ENCODE measurements at places on chromosomes 11 and 22. TPM values are rescaled to one million over a fixed set of nuclear protein-coding genes. Genes with fewer than 3 reads are reported as not detected.

DNA sequence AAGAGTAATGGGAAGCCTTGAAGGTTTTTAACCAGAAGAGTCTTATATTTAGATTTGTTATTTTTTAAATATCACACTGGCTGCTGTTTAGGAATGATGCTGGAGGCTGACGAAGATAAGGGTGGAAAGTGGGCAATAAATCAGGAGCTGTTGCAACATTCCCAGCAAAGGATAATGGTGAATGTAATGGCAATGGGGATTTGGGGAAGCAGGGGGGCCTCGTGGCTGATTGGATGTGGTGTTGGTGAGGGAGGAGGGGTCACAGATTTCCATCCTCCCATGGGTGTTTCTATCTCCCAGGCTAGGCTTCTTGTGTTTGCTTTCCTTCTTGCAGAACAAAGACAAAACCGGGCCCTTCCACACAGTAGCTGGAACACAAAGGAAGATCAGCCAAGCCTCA is 80.8 kb downstream of the PIWIL4 start:
- no peaks in the 10 kb centered on the region for H3K36me3 ChIP-seq
- no peak overlapping the region for H3K4me3 ChIP-seq
- no peaks in the 10 kb centered on the region for H3K4me1 ChIP-seq
- H3K27me3 ChIP-seq: peaks cover 5% of the 10 kb centered on the region
- H3K27ac ChIP-seq: no peak overlapping the region
- no peak for DNase-seq

GRCh38 chr22:45689211-45689610 is 17.6 kb downstream of the ATXN10 start:
- no peak for DNase-seq
- H3K27me3 ChIP-seq: no peaks in the 10 kb centered on the region
- no peak overlapping the region for H3K4me3 ChIP-seq

DNA sequence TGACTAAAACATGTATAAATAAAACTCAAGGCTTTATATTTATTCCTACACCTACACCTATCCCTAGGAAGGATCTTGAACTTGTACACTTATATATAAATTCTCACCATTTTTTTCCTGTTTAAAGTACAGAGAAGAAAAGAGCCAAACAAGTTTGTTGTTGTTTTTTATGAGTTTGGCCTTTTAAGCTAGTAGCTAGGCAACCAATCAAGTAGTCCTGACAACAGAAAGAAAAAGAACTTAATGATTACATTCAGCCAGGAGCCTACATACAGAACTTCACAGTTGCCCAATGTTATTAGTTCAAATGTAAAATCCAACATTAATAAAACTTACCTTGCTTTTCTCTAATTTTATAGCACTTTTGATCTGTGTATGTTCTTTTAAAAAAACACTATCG is 316.2 kb downstream of the SOX6 start:
- H3K4me3 ChIP-seq: no peak overlapping the region
- no peaks in the 10 kb centered on the region for H3K27me3 ChIP-seq
- H3K4me1 ChIP-seq: no peaks in the 10 kb centered on the region
- no peak for DNase-seq

Gene MCAM
- 0.20 TPM for total RNA-seq

Gene CRYBA4
- not detected for total RNA-seq

DNA sequence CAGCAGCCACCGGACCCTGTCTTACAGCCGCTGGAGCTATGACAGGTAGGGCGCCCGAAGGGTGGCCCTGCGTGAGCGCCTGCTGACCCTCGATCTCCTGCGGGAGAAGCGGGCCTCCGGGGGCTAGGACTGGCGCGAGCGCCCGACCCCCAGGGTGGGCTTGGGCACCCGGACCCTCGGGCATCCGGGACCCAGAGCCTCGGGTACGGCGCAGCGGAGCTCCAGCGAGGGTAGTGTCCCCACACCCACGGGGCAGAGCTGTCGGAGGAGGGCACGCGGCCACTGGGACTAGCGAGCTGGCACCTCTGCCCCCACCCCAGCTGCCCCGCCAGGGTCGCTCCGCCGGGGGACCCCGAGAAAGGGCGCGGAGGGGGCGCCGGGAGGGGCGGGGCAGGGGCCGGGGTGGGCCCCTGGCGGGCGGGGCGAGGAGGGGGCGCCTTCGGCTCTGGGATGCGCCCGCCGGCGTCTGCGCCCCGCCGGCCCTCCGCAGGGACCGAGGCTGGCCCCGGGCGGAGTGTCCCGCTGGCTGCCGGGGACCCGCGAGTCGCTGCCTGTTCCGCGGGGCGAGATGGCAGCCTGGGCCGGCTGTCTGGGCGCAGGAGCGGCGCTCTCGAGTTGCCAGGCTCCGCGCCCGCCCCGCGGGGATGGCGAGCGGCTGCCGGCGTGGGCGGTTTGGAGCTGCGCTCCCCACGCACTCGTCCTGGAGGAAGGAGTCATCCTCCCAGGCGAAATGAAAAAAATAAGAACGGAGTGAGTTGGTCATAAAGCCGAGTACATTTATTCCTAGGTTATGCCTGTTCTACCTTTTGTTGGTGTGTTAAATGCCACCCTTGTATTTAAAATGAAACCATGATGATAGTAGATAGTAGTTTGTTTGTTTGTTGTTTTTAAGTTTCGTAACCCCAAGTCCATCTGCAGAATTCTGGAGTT is 32.4 kb downstream of the EIF3F start:
- peak; percentile 34 for DNase-seq
- H3K4me1 ChIP-seq: peaks cover 12% of the 10 kb centered on the region
- H3K4me3 ChIP-seq: peak overlapping the region; percentile 66
- no peak overlapping the region for H3K27ac ChIP-seq
- peaks cover 46% of the 10 kb centered on the region for H3K27me3 ChIP-seq
- no peaks in the 10 kb centered on the region for H3K36me3 ChIP-seq

DNA sequence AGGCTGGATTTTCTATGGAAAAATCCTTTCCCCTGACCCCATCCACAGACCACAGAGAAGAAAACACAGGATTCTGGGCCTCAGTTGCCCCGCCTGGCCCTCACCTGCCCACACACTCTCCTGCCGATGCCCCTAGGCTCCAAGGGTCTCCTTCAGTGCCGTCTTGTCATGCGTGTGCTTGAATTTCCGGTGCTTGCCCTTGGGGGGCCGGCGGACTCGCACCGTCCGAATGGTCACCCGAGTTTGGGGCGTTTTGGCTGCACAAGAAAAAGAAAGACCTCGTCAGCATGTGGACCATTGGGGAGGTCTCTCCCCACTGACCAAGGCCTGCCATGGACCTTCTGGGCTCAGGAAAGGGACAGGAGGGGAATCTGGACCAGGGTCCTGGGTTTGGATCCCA is 19.2 kb downstream of the PDGFB start:
- no peak for DNase-seq
- H3K27me3 ChIP-seq: peaks cover 44% of the 10 kb centered on the region
- peaks cover 13% of the 10 kb centered on the region for H3K4me1 ChIP-seq
- H3K27ac ChIP-seq: no peak overlapping the region
- H3K4me3 ChIP-seq: no peak overlapping the region
- no peaks in the 10 kb centered on the region for H3K36me3 ChIP-seq

Gene SLC22A12
- total RNA-seq: not detected

GRCh38 chr11:8330896-8331295 is 67.2 kb upstream of the LMO1 start:
- no peak overlapping the region for H3K27ac ChIP-seq
- no peak for DNase-seq
- peaks cover 8% of the 10 kb centered on the region for H3K27me3 ChIP-seq
- no peak overlapping the region for H3K4me3 ChIP-seq
- H3K36me3 ChIP-seq: no peaks in the 10 kb centered on the region

GRCh38 chr22:29674121-29674520 is 45.7 kb upstream of the CABP7 start:
- no peak overlapping the region for H3K27ac ChIP-seq
- no peaks in the 10 kb centered on the region for H3K4me1 ChIP-seq
- DNase-seq: no peak

Gene AIFM3
- total RNA-seq: 1.3 TPM

DNA sequence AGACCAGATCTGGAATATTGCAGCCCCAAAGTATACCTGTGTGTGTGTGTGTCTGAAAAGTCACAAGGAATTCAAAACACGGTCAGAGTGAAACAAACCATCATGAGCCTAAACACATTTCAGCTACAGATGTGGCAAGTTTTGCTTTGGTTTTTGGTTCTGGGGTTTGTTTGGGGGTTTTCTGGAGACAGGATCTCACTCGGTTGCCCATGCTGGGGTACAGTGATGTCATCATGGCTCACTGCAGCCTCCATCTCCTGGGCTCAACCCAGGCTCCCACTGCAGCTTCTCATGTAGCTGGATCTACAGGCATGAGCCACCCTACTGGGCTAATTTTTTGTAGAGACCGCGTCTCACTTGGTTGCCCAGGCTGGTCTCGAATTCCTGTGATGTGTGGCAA is 41.4 kb upstream of the PHF21A start:
- H3K36me3 ChIP-seq: no peaks in the 10 kb centered on the region
- no peak overlapping the region for H3K4me3 ChIP-seq
- H3K4me1 ChIP-seq: no peaks in the 10 kb centered on the region
- no peak overlapping the region for H3K27ac ChIP-seq
- H3K27me3 ChIP-seq: peaks cover 29% of the 10 kb centered on the region
